Erythroblast (primary cell): ENCODE measurements at places on chromosomes 7 and 10.
A peak's percentile ranks its signal among the peaks of the same experiment; 100 is the strongest.

DNA sequence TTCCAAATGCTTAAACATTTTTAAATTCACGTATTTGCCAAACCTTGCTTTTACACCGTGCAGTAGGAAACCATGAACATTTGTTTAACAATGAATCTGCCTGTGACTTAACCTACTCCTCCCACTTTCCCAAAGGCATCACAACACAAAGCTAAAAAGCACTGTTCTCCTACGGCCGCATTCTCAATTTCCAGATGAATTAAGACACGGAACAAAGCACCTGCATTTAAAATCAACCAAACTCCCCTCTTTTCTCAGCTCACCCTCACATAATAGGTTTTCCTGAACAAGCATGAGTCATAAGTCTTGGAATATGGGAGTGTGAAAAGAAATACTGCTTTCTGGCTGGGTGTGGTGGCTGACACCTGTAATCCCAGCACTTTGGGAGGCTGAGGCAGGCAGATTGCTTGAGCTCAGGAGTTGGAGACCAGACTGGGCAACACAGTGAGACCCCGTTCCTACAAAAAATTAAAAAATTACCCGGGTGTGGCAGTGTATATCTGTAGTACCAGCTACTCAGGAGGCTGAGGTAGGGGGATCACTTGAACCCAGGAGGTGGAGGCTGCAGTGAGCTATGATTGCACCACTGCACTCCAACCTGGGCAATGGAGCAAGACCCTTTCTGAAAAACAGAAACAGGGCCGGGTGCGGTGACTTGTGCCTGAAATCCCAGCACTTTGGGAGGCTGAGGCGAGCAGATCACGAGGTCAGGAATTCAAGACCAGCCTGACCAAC lies 51.7 kb upstream of the CYTH3 start:
- no peak for DNase-seq

DNA sequence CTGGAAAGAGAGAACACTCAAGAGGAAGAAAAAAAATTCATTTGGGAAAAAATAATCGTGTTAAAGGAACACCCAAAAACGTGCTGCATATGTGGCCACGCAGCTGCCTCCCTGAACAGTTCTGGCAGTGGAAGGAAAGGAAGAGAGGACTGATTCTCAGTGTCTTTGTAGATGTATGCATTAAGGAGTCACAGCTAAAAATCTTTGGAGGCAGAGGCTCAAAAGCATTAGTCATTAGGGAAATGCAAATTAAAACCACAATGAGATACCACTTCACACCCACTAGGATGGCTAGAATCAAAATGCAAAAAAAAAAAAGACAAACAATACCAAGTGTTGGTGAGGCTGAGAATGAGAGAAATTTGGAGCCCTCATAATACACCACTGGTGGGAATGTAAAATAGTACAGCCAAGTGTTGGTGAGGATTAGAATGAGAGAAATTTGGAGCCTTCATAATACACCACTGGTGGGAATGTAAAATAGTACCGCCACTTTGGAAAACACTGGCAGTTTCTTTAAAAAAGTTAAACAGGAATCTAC lies 134.7 kb downstream of the SLIT1 start:
- no peak for DNase-seq

DNA sequence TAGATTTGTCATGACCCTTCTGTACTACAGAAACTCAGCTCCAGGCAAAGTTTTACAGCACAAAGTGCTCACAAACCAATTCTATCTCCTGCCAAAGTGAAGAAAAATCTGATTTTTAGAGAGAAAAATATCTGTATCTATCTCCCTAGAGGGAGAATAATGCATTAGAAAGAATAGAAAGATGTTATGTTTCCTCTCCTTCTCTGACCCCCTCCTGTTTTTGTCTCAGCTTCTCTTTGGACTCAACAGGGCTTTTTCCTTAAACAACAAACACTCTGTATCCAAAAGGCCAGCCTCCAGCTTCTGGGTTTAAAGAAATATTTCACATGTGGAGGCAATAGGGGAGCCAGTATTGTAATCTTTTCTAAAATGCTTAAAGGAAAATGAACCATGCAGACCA lies 627.4 kb downstream of the REEP3 start:
- no peak for DNase-seq

- no peak for DNase-seq
Observed at GRCh38 chr7:151716323-151716722, 160.6 kb downstream of the PRKAG2 start.

- peak; percentile 14 for DNase-seq
Observed at GRCh38 chr10:104139221-104139620, 17.2 kb downstream of the SFR1 start.

- DNase-seq: no peak
Observed at GRCh38 chr10:122445904-122446303, 8.5 kb upstream of the ARMS2 start.

- no peak for DNase-seq
Observed at GRCh38 chr7:43037531-43037930, 74.9 kb upstream of the HECW1 start.

DNA sequence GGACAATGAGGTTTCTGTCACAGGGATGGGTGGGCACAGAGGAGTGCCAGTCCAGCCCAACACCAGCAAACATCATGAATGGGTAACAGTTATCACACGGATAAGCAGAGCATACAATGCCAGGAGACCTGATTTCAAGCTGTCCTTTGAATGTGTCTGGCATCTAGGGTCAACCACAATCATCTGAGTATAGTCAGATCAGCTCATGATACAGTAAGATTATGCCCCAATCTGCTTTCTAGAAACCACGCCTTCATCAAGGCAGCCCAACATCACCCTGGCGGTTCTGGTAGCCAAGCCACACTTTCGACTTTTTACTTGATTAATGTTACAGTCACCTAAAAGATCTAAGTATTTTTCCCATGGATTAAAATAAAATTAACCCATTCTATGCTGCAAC lies 10.5 kb downstream of the FAM171A1 start:
- peak; percentile 23 for DNase-seq

DNA sequence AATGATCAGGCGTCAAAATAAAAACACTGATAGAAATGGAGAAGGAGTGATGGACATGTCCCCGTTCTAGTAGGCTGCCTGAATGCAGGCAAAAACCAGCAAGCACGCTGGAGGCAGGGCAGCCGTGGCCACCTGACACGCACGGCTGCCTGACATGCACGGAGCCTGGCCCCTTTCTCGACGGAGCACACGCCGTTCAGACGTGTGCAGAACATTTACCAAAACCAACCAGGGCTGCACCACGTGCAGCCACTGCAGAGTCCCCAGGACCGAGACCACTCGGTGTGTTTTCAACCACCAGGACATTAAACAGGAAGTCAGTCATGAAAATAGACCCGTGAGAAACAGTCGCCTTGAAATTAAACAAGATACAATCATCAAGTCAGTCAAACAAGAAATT lies 61.9 kb upstream of the NKX6-2 start:
- no peak for DNase-seq

GRCh38 chr10:22791665-22792064 lies 77.3 kb upstream of the PIP4K2A start:
- no peak for DNase-seq

GRCh38 chr10:54843085-54843646 lies 42.1 kb upstream of the PCDH15 start:
- DNase-seq: no peak

GRCh38 chr10:35355971-35356724 lies 19.8 kb downstream of the CCNY start:
- no peak for DNase-seq

- no peak for DNase-seq
Observed at GRCh38 chr7:139953229-139953628, 109.5 kb downstream of the PARP12 start.

DNA sequence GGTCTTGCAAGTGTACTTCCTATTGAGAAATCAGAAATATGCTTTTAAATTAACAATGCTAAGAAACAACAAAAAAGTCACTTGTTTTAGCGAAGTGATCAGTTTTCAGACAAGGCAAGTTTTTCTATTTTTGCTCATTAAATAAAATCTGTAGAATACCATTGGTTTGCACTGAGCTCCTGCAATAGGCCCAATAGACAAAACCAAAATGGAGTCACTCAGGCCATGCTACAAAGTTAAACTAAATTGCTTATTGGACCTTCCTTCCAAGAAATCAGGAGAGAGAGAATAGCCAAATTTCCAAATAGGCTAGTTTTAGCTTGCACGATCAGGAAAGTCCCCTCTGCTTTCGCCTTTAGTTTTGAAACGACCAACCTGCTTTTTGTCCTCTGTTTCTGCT lies 73.4 kb upstream of the SLC13A1 start:
- no peak for DNase-seq

DNA sequence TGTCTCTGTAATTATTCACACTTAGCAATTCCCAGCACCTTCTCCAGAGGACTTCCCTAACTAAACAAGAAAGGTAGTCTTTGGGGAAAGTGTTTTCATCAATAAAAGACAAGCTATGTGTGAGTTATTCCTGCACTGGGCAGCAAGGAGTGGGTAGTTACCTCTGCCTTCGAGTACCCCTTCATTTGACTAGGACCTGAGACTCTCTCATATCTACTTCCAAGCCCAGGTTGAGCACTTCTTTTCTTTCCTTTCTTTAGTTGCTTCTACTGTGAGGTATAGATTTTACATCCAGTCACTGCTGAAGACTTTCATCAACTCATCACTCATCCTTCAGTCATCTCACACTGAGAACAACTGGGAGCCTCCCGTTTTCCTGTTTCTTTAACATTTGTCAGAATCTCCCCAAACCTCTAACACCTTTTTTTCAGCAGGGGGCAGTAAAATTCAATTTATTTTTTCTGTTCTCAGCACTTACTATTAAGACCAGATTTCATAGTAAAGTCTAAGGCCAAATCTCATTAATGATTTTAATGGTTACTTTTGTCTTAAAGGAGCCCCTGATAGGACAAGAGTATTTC lies 80.1 kb upstream of the PRSS1 start:
- DNase-seq: peak; percentile 40

DNA sequence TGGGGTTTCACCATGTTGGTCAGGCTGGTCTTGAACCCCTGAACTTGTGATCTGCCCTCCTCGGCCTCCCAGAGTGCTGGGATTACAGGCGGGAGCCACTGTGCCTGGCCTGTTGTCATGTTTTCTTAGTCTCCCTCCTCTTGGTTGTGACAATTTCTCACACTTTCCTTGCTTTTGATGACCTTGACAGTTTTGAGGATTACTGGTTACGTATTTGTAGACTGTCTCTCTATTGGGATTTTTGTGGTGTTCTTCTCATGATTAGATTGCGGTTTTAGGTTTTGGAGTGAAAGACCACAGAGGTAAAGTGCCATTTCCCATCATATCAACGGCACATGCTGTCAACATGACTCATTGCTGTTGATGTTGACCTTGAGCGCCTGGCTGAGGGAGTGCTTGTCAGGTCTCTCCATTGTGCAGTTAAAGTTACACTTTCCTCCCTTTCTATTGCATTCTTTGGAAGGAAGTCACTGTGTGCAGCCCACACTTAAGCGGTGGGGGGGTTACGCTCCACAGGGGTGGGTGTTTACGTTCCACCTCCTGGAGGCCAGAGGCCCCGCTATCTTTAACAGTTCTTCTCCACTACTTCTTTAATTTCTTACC lies 10.8 kb downstream of the NEURL1 start:
- DNase-seq: no peak

GRCh38 chr7:115183431-115184057 lies 261.6 kb downstream of the MDFIC start:
- no peak for DNase-seq

DNA sequence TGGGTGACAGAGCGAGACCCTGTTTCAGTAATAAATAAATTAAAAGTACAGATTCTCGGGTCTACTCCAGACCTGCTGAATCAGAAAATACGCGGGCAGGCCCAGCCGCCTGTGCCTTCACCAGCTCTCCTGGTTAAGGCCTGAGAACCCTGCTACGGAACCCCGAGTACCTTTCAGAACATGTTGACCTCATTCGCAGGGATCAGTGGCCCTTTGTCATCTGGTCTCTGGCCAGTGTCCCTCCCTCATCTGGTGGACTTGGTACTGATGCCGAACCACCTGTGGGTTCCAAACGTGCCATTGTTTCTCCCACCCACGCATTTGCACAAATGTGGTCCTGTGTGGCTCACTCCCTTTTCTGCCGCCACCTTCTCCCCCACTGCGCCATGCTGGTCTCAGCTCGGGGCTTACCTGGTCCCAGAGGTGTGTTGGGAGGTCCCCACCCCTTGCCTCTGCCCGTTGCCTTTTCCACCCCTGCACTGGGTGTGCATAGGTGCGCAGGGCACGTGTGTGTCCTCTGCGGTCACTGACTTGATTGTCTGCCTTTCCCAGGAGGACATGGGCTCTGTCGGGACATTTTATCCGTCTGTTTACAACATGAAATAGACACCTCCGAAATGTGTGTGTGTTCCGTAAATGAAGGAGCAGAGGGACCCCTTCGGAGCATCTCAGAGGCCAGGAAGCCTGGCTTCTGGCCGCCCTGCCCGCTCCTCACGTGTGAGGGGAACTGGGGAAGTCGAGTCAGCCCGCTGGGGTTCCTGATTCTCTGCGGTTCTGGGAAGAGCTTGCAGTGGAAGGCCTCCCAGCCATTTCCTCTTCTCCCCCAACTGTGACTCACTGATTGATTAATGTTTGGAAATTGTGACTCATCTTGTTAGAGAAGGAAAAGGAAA lies 135.2 kb downstream of the CUX1 start:
- no peak for DNase-seq

- DNase-seq: no peak
Observed at GRCh38 chr7:50368366-50368765, 63.9 kb downstream of the IKZF1 start.

DNA sequence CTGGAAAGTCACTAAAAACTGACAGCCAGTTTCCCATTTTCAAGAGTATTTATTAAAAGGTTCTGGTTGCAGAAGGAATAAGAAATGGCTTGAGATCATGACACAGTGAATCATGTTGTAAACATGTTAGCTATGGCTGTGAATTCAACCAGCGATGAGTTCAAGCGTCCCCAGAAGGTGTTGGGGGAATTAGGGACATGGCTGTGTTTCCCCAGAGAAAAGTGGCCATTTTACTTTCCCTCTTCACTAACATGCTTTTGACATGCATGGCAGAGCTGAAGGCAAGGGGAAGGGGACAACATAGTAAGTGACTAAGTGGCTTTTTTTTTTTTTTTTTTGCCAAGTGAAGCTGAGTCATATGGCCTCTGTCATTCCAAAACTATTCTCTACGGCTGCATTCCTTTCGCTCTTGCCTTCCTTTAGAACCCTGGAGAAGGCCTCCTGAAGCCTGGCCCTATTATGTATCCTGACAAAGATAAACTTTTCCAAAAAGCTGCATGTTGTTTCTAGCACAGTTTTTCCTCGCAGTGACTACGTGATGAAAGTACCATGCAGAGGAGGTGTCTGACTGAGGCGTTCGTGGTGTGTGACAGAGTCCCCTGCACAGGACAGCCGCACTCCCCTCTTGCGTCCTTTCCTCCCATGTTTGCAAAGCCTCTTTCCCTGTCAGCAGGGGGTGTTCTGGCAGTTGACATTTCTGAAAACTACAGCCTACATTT lies 46.9 kb downstream of the EGFR start:
- DNase-seq: no peak

- no peak for DNase-seq
Observed at GRCh38 chr10:110455446-110455845, 42.3 kb upstream of the DUSP5 start.

DNA sequence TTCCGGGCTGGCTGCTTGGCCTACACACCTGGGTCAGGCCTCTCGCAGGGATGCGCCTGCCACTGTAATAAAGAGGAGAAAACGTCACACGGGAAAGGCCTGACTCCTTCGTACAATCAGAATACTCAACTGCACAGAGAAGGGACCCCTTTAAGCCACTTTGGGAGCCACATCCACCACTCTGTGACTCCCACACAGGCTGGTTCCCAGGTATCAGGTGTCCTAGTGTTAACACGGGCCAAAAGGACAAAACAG lies 5.8 kb upstream of the ZNF736 start:
- no peak for DNase-seq

GRCh38 chr7:128446306-128446705 lies 9.4 kb upstream of the HILPDA start:
- no peak for DNase-seq

- no peak for DNase-seq
Observed at GRCh38 chr10:5045095-5045494, 41.4 kb upstream of the AKR1C2 start.

- no peak for DNase-seq
Observed at GRCh38 chr10:24872049-24872789, 80.2 kb downstream of the PRTFDC1 start.
